ENCODE measurements at places on chromosomes 1 and 21.

DNA sequence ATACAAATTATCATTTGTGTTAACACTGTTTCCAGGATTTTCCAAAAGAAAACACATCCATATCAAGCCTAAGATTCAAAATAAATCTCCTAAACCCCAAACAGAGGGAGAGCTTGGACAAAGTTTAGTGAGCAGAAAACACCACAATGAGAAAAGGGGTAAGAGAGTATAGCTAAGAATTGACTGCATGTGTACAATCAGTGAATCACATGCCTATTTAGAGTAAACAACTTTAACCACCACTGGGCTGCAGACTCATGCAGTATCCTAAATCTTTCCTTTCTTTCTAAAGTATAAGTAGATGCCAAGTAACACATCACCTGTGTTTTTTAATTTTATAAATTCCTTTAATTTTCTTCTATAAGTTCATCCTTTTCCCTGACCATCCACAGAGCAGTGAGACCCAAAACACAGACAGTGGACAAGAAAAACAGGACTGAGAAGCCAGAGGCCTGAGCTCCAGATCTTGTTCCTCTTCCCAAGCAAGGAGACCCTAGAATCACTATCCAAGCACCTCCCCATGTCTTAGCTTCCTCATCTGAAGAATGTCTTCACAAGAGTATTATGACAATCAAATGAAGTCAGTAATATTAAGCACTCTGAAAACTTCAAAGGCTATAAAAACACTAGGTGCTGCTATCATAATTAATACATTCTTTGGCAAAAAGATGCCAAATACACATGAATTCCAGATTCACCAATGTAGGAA is 93.1 kb downstream of the VAV3 start:
- DNase-seq, result no peak

GRCh38 chr21:34307991-34308532 is 55.7 kb upstream of the KCNE2 start:
- DNase-seq, result no peak

- DNase-seq, result no peak
Measured at GRCh38 chr1:191620883-191621282, 537.4 kb upstream of the RGS18 start.

- no peak for DNase-seq
Measured at GRCh38 chr1:17597651-17598050, 58.2 kb downstream of the ARHGEF10L start.

GRCh38 chr21:45356653-45357435 is 48.1 kb upstream of the COL18A1 start:
- no peak for DNase-seq

DNA sequence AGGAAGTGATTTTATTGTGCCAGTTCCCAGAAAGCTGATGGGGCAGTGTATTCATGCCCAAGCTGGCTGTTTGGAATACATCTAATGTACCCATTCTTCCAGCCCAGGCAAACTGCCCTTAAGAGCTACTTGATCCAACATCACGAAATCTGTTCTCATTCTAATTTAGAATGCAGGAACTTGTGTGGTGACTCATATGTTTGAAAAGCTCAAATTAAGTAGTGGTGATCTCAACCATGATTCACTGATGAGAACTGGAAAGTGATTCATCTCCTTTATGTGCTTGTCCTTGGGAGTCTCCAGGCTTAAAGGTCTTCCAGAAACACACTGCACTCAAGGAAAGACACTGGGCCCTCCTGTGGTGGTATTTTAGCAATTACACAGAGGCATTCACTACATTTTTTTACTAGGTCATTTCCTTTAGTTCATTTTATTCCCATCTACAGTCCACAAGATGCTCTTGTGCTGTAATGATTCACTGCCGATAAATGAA is 65.4 kb downstream of the RPE65 start:
- DNase-seq, result no peak

DNA sequence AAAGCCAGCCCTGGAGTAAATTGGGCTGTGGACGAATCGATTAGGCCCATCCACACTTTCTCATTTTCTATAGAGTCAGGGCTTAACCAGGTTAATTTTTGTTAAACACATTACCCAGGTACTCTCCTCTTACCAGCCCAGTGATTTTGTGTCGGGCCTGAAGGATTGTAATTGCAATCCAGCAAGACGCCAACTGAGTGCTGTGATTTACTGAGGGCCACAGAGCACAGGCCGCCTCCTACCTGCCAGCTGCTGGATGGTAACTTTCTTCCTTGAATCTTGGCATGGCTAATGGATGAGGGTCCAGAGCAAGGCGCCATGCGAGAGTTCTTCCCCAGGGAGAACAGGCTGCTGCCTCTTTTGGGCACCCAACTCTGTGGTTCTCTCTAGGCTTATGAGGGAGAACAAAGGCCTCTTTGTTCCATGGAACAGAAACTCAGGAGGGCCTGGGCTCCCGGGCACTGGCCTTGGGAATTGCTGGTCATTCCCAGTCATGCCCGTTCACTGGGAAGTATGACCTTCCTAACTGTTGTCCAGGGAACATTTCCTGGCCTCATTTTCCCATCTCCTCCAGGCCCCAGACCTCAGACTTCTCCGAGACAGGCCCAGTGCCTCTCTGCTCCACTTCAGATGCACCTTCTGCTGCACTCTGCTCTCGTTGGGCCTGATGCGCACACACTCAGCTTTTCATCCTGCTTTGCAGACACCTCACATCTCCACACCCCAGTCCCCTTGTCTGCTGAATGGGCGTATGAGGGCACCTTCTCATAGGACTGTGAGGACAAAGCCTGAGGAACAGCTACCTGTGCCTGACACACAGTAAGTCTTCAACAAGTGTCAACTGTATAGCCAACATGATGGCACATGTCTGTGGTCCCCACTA is 57.3 kb downstream of the SYF2 start:
- no peak for DNase-seq

GRCh38 chr1:228034954-228035837 is 28.4 kb downstream of the WNT3A start:
- DNase-seq, result no peak

DNA sequence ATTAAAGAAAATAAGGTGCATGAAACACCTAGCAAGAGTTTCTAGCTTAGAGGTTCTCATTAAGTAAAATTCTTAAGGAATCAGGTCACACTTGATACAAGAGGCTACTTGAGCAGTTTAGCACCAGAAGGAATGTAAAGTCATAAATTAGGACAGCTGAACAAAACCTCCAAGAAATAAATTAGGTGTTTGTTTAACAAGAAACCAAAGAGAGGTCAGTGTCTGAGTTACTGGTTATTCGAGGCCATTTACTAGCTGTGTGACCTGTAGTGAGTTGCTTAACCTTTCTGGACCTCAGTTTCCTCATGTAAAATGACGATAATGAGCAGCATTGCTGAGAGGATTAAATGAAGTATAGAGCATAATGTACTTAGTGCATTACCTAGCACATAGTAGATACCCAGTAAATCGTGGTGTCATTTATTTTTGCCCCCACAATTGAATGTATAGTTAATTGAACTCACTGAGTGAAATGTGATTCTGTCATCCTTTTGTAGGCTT is 908 bp upstream of the ELK4 start:
- DNase-seq, result no peak

DNA sequence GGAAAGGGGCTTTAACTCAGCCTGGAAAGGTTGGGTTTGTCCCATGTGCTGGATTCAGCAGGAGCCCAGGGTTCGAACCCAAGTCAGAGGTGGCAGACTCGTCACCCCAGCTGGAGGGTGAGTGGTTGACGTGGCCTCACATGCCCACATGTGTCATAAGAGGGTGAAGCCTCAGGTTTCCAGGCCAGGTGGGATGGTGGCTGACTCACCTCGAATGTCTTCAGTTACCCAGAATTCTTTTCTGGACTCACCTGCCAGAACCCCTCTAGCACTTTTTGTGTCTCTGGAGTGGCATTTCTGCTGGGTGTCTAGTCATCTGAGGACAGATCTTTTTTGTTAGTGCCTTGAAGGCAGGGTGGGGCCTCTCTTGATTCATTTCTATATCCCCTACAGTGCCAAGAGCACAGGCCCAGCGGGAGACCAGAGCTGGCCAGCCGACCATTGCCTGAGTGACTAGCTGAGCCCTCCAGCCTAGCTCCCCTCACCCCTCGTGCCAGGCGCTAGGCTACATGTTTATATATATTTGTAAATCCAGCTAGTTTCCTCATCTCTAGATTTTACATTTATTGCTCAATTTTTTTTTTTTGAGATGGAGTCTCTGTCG is 28.1 kb downstream of the IL6R start:
- no peak for DNase-seq

DNA sequence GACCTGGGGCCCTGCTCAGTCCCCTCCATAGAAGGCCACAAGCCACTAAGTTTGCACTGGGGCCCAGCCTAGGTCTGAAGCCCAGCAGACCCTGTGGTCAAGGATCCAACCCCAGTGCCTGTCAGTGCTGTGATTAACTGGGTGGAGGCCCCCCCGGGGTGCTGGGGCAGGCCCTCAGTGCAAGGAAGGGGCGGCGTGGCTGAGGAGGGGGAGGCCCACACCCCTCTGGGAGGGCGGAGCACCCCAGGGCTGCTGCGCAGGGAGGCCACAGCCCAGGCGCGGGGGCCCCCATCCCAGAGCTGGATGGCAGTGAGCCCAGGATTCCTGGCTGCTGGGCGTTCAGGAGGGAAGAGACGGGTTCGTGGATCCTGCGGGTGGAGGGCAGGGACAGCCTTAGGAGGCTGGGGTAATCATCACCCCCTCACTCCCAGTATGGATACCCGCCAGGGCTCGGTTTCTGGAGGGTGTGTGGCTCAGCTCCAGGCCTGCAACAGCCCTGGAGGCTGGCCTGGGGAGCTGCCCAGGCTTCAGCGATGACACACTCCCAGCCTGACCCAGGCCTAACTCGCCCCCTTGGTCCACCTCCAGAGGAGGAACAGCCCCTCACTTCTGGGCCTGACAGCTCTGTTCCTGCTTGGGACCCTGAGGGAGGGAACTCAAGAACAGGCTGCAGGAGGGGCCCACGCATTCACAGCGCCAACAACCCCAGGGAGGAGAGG is 890 bp downstream of the GJC2 start:
- no peak for DNase-seq

GRCh38 chr1:216140730-216141524 is 282.3 kb downstream of the USH2A start:
- no peak for DNase-seq
